ENCODE measurements at places on chromosomes 6 and 20.

- no peak for DNase-seq
Observed at GRCh38 chr20:752291-752690, 16.0 kb downstream of the SLC52A3 start.

DNA sequence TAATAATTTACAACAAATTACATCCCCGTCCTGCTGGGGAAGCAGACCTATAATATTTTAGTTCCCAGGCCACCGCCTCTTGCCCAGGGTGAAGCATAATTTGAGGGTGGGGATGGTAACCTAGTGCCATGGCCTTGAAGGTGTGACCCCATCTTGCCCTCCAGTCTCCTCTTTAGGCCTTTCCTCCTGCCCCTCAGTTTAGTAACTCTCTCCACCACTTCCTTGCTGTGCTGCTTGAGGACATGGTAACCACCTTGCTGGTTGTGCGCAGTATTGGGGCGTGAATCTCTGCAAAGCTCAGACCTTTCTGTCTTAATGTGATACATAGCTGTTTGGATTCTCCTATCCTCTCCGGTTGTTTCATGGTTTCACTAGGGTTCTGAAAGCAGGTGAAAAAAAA is 16.6 kb downstream of the SNX9 start:
- DNase-seq: no peak

GRCh38 chr20:1324598-1325172 is 4.3 kb downstream of the SDCBP2 start:
- no peak for DNase-seq

DNA sequence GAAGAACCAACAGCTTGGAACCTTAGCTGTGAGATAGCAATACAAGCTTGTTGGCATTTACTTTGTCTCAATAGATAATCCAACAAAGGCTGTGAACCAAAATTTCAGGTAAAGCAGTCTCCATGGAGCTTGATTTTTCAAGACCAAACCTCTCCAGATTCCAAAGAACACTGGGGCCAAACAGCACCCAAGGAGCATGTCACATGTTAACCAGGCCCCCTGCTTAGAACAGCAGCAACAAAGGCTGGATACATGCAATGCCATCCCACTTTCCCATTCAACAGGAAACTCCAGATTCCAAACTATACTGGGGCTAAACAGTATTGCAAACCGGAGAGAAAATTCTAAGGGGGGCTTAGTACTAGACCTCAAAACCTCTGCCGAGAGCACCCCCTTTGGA is 15.8 kb upstream of the RNASET2 start:
- no peak for DNase-seq

DNA sequence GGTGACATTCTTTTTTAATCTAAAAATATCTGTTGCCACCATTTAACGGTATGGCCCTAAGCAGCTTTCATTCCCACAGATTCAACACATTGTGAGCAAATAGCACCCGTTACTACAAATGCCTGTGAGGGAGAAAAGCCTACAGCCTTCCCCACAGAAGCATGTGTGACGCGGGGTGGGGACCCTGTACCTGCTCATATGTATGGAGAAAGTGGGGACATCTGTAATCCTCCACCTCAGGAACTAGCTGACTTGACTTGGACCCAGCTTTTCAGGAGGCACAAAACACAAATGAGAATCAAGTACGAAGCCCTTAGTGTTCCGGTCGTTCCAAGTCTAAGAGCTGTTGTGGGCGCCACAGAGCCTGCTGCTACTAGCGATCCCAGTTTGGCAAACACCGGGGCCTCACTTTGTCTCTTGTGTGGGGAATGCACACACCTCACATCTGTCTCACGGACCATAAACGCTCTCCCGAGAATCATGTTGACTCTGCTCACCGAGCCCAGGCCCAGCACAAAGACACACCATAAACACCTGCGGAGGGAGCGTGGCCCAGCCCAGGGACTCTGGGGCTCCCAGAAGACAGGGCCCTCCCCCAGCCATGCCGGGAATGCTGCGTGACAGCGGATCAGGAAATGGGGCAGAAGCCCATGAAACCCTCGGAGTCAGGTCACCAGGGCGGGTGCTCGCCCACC is 21.6 kb downstream of the DLL1 start:
- no peak for DNase-seq

GRCh38 chr6:126795161-126795560 is 323.3 kb upstream of the RSPO3 start:
- no peak for DNase-seq

DNA sequence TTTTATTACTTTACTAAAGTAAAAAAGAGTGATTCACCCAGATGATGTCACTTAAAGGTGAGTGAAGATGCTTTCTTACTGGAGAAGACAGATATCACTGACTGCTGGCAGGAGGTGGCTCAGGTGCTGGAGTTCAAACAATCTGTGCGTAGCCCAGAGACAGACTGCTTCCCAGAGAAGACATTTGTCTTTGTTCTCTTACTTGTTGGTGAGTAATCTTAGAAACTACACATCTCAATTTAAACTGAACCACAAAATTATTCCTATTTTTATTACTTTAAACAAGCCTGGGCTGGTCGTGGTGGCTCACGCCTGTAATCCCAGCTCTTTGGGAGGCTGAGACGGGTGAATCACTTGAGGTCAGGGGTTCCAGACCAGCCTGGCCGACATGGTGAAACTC is 92.2 kb downstream of the CEP162 start:
- DNase-seq: no peak

DNA sequence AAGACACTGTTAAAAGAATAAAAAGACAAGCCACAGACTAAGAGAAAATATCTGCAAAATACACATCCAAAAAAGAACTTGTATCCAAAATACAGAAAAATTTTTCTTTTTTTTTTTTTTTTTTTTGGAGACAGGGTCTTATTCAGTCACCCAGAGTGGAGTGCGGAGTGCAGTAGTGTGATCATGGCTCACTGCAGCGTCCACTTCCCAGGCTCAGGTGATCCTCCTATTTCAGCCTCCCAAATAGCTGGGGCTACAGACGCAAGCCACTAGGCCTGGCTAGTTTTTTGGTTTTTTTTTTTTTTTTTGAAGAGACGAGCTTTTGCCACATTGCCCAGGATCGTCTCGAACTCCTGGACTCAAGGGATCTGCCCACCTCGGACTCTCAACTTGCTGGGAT is 3.1 kb downstream of the ZUP1 start:
- DNase-seq: no peak

GRCh38 chr20:24317224-24317623 is 152.2 kb upstream of the SYNDIG1 start:
- DNase-seq: no peak

DNA sequence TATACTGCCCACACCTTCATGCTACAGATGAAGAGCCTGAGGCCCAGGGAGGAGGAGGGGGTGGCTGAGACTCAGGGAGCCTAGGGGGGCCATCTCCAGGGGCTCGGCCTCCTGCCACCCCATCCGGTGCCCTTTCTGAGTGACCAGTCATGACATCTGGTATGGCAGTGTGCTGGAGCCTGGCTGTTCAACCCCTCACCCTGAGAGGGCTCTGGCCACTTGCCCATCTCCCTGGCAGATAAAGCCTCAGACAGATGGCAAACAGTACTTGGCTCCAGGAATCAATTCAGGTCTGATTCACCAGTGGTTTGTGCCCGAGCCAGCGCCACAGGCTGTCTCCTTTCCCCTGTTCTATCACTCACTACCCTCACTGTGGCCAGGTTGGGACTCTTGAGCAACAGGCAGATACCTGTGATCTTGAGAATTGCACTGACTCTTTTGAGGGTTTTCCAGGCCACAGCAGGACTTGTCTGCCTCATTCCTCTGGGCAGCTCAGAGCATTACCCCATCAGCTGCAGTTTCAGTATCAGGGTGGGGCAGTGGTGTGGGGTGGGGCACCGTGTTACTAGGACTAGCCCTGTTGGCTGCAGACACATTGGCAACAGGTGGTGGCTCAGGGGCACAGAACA is 22.8 kb downstream of the SRSF3 start:
- DNase-seq: peak; percentile 40

DNA sequence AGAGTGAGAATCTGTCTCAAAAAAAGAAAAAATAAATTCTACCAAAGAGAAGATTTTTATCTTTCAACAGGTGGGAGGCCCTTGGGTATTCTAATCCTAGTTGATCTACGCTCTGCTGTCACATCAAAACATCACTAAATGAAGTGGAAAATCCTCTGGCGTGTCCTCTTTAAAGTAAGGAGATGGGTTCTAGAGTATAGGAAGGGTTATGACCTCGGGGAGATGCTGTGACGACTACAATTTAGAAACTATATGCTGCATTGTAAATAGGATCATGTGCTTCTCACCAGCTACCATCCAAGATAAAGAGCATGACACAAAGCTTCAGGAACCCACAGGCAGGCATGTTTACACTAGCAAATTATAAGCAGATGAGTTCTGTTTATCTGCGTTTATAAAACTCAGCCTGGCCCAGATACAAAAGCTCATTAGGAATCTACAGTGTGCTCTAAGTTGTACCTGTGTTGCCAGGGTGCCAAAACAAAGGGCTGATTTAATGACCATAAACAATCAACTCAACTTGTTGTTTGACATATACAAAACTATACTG is 197.1 kb upstream of the PLN start:
- DNase-seq: no peak

- DNase-seq: peak; percentile 36
Observed at GRCh38 chr20:37254114-37254878, 7.3 kb downstream of the GHRH start.

- no peak for DNase-seq
Observed at GRCh38 chr6:42177514-42178364, 4.6 kb downstream of the GUCA1A start.

All from GM12865 (cell line).